ENCODE measurements at places on chromosomes 1 and 21.

GRCh38 chr1:118535901-118536300 is 350.9 kb upstream of the SPAG17 start:
- no peak for DNase-seq

- no peak for DNase-seq
Observed at GRCh38 chr1:214826619-214827018, 223.6 kb downstream of the CENPF start.

DNA sequence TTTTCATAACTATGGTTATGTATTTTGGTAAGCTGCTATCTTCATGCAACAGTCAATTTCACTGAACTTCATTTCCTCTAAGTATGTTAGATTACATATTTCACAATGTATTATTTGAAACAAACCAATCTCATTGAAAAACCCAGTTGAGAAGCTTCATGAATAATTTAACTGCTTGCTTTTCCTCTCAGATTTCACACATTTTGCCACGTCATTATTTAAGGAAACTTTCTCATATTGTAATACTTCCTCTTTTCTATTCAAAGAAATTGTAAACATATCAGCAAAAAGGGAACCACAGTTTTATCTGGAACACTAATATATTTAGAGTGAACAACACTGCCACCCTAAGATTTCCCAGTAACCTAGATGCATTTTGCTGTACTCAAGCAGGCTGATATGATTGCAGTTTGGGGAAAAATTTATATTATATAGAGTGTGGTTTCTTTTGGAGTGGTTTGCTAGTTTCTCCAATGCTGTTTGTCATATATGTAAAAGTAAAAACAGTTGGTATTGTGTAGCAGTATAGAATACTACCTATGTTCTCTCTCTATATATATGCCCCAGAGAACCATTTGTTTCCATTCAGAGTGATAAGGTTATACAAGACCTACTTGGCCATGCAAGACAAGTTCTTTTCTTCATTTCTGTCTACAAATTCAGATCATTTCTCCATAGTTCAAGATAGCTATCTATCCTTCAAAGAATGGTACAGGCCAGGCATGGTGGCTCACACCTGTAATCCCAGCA is 28.4 kb upstream of the AHCTF1 start:
- DNase-seq, result no peak

- peak; percentile 36 for DNase-seq
Observed at GRCh38 chr1:229514578-229515275, 6.6 kb upstream of the NUP133 start.

- DNase-seq, result no peak
Observed at GRCh38 chr1:215607412-215607811, 40.3 kb downstream of the KCTD3 start.

DNA sequence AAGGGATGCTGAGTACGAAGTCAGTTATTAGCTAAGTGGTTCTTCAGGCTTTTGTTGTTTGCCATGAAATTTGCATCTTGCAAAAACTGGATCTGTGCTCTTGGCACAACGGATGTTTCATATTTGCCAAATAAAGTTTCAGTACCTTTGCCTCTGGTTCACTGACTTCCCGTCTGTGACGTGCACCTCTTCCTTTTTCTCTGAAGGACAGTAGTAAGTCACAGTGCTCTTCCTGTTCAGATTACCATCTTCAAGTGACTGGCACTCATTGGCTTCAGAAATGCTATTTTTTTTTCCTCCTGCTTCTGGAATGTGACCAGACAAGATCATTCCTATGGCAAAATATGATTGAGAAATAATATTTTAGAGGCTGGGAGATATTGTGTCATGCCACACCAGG is 75.9 kb upstream of the GREM2 start:
- DNase-seq, result no peak

DNA sequence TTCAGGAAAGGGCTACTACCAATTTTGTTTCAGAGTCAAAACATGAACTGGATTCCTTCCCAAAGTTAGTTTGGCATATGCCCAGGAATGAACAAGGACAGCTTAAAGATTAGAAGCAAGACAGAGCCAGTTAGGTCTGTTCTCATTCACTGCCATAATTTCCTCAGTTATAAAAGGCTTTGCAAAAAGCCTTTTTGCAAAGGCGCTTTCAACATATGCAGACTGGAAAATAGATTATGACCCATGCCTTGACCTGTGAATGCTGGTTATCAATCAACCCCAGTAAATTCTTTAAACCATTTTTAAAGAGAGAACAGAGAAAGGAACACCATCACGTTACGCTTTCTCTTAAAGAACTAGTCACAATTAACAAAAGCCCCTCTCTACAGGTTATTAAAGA is 1.7 kb upstream of the FRRS1 start:
- no peak for DNase-seq

GRCh38 chr21:35840197-35840799 is 220.0 kb downstream of the SETD4 start:
- DNase-seq, result peak; percentile 80

- DNase-seq, result no peak
Observed at GRCh38 chr1:208595745-208596144, 351.6 kb upstream of the PLXNA2 start.

- DNase-seq, result no peak
Observed at GRCh38 chr1:205613854-205614412, 17.9 kb downstream of the ELK4 start.

- DNase-seq, result no peak
Observed at GRCh38 chr1:34115233-34115632, 49.8 kb downstream of the CSMD2 start.

DNA sequence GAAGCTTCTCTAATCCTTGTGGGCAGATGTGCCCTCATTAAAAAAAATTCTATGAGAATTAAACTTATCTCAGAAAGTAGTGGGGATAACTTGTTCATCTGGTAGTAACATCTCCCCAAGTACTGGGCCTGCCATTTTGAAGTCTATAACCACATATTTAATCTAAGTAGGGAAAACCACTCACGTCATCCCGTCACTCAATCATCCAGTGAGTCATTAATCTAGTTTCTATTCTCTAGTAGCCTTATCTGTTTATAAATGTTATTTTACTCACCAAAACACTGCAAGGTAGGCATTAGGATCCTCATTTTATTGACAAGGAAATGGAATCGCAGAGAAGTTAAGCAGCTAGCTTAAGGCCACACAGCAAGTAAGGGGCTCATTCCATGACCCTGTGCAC is 221.9 kb downstream of the ATG4C start:
- no peak for DNase-seq

DNA sequence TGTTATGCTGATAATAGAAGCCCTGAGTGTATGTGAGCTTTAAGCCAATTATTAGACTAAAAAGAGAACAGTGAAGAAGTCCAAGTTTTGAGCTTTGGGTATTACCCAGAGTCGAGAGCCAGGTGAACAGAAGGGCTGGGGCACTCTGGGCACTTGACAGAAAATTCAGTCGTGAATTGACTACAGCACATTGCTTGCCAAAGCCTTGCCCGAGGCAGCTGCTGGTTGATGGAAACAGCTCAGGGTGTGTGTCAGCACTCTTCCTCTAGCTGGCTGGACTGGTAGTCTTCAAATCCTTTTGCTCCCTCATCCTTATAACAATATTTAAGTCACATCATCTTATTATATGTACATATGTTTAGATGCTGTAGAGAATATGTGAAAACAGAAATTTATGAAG is 21.3 kb downstream of the PDE4B start:
- DNase-seq, result peak; percentile 30

DNA sequence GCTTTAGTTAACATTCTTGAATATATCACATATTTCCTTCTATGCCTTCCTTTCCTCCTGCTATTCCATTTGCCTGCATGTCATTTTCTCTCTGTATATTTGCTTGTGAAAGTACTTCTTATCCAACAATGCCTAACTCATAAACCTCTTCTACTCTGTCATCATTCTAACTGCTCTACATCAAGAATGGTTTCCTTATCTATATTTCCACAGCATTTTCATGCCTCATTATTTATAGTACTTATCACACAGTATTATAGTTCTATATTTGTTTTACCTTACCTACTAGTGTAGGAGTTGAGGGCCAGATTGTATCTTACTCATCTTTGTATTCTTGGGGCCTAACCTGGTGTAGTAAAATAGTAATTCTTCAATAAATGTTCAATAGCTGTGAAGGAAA is 91.5 kb downstream of the ZMYM4 start:
- DNase-seq, result no peak

DNA sequence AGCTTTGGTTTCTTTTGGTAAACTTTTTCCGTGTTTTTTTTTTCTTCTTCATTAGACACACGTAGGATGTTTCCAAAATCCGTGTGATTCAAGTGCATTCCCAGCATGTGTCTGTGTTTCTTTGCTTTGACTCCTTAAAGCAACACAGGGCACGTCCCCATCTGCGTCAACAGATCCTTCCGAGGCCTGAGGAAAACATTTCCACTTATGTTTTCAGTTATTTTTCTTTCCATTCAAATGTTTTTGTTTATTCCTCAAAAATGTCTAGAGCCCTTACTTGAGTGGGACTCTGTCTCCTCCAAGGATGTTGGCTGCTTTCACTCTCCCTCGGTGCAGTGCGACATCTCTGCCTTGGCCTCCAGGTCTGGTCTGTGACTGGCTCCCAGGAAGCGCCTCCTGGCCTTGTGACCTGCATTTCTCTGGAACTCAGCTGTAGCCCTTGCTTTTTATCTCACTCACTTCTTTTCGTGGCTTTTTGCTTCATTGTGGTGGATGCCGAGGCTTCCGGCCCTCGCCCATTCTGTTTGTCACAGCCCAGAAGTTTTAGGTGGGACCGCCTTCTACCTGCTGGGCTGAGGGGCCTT is 31.3 kb upstream of the SLC19A1 start:
- no peak for DNase-seq

DNA sequence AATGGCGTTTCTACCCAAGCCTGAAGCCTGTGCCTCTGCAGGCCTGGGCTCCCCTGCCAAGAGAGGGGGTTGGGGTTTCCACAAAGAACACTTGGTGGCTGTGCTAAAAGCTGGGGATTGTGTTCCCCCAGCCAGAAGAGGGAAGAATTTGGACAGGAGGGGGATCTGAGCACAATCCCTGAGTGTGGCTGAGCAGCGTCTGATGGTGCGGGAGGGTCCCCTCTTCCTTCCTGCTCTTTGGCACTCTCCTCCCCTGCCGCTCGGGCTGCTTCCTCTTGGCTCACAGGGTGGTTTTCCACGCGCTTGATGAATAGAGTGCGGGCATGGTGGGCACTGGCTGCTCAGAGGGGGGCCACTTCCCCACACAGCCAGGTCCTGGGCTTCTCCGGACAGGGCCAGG is 3.7 kb downstream of the GPR37L1 start:
- DNase-seq, result no peak

DNA sequence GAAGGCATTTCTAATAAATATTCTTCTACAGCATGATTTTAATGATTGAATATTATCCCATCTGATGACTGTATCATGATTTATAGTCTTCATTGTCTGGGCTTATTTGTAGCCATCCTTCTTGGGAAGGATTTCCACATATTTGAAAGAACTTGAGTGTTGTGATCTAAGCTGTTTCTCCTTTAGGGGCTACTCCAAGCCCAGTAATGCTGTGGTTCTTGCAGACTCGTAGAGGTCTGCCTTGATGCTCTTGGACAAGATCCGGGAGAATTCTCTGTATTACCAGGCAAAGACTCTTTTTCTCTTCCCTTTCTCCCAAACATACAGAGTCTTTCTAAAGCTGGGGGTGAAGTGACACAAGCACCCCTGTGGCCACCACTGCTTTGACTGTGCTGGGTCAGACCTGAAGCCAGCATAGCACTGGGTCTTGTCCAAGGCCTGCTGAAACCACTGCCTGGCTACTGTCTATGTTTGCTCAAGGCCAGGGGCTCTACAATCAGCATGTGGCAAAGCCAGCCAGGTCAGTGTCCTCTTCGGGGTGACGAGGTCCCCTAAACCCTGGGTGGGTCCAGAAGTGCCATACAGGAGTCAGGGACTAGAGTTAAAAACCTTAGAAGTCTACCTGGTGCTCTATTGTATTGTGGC is 107.4 kb downstream of the GIPC2 start:
- no peak for DNase-seq

DNA sequence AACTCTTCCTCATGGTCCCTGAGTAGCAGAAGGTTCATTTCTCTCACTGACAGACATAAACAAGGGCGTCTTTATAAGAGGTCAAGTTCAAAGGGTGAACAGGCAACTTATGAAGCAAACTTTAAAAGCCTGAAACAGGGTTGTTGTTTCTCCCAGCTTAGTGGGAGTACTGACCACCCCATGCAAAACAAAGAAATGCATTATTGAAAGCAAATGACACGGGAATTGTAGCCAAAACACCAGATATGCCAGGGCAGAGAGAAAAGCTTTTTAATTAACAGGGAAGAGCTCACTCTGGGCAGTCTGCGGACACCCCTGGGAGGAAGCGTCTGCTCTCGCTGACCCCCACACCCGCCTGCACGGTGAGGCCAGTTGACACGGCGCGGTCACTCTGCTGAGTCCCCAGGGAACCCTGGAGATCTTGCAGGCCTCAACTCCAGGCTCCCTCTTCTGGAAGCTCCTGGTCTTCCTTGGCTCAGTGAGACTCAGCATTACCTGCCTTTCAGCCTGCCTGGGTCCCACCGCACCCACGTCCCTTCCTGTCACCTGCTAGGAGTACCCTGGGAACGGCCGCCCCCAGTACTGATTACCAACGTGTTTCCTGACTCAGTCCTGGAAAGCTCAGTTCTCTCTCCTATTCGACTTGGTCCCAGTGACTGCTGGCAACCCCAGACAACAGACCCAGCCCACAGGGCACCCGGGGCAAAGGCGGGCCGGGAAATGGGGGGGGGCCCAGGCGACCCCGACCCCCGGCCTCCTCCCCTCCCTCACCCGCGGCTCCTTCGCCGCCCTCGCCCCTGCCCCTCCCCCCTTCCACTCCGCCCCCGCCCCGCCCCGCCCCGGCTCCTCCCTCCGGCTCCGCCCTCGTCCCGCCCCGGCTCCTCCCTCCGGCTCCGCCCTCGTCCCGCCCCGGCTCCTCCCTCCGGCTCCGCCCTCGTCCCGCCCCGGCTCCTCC is 972 bp downstream of the CFAP410 start:
- DNase-seq, result peak; percentile 54

GRCh38 chr1:106721790-106722189 is 334.7 kb upstream of the PRMT6 start:
- DNase-seq, result no peak

- DNase-seq, result peak; percentile 30
Observed at GRCh38 chr1:24317081-24317480, 2.1 kb upstream of the GRHL3 start.

DNA sequence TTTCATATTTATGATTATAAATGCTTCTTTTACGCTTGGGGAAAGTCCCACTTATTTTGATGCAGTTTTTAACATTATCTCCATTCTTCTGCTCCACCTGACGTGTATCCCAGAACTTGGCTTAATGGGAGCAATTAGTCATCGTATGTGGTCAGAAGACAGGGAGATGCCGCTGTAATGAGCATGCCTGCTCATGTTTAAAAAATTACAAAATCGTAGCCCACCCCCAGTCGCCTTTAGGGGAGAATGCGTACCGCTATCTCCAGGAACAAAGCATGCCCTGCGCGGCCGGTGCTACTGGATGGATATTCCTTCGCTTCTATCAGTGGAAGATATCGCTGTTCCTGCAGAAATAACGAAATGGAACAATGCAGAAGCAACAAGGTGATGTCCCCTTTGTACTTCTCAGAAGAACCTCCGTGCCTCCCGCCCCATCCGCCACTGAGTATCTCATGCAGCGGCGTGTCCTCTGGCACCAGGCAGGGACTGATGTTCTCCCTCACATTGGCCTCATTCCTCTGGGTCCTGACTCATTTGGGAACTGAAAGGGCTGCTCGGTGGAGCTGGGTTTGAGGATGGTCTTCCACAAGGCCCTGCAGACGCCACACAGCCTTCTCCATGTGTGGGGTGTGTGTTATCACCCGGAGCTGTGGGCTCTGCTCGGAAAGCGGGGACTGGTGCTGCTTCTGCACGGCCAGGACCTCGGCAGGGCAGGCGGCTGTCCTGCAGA is 116.3 kb upstream of the COL6A1 start:
- no peak for DNase-seq

GRCh38 chr1:163337631-163338030 is 15.9 kb downstream of the NUF2 start:
- DNase-seq, result no peak

Data from NCI-H524 (cell line).